Left renal cortex interstitium (tissue), 4 donors: ENCODE measurements at places on chromosomes 7 and 10. TPM values are rescaled to one million over a fixed set of nuclear protein-coding genes. Genes with fewer than 3 reads are reported as not detected.

GRCh38 chr7:32533276-32534029 lies 38.2 kb downstream of the AVL9 start:
- DNase-seq: no peak

- DNase-seq: no peak
Observed at GRCh38 chr10:2122431-2123124, 385.3 kb upstream of the ADARB2 start.

- DNase-seq: no peak
Observed at GRCh38 chr7:84651876-84652275, 457.3 kb upstream of the SEMA3A start.

DNA sequence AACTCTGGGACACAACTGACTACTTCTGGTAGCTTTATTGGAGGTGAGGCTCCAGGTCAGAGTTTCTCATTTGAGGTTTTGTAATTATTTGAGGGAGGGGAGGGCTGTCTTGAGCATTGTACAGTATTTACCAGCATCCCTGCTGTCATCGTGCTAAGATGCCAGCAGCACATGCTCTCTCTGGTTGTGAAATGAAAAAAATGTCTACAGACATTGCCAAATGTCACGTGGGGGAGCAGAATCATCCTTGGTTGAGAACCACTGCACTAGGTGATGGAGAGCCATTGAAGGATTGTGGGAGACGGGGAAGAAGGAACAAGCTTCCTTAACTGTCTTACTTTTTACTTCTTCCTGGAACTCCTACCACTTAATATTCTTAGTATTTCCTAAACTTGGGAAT lies 5.0 kb downstream of the SEPTIN7 start:
- DNase-seq: no peak

GRCh38 chr7:45146531-45147379 lies 10.8 kb upstream of the RAMP3 start:
- no peak for DNase-seq

DNA sequence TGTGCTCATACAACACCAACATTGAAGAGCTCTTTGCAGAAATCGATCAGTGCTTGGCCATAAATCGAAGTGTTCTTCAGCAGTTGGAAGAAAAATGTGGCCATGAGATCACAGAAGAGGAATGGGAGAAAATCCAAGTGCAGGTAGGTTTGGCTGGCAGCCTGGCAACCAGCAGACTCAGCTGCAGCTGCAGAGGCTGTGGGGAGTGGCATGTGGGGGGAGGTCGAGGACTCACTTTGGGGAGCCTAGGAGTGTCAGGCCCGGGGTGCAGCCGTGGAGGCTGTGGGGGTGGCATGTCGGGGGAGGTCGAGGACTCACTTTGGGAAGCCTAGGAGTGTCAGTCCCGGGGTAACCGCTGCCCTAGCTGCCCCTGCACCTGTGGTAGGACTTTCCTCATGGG lies 35.1 kb downstream of the RNF32 start:
- no peak for DNase-seq

GRCh38 chr10:30413996-30414576 lies 19.9 kb upstream of the MAP3K8 start:
- DNase-seq: no peak

- no peak for DNase-seq
Observed at GRCh38 chr10:15558136-15558535, 161.6 kb downstream of the ITGA8 start.

GRCh38 chr7:33832271-33832721 lies 73.0 kb upstream of the BMPER start:
- DNase-seq: no peak

DNA sequence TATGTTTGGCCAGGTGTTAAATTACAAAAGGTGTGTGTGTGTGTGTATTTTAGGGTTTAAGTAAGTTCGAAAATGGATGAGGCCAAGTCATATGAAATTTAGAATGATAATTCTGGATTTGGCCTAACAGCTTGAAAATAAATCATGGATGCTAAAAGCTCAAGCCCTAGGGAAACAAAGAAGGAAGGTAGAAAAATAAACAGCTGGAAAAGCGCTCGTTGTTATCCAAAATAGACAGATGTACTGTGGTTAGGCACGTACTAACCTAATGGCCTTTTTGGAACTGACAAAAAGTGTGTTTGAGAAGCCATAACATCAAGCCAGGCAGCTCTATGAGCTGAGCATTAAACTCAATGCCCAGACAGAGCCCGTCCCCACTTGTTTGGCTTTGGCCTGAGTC lies 17.5 kb upstream of the PALS2 start:
- DNase-seq: no peak

DNA sequence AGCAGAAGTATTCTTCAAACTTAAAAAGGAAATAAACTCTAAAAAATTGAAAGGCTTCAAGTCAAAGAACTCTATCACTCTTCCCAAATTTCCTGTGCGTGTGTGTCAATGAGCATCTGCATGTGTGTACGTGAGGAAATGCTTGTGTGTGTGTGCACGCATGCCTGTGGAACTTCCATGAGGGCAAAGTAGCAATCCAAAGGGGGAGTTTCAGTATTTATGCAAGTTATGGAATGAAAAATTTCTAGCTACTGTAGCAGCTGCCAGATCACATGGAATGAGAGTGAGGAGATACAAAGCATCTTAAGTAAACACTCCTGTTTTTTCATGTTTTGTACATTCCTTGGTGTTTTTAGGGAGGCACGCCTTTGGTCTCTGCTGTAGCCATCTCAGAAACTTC lies 152.6 kb downstream of the RAPGEF5 start:
- DNase-seq: no peak

GRCh38 chr7:39734633-39735004 lies 111.2 kb downstream of the RALA start:
- DNase-seq: no peak

GRCh38 chr7:90672210-90672609 lies 76.1 kb downstream of the CDK14 start:
- DNase-seq: no peak

DNA sequence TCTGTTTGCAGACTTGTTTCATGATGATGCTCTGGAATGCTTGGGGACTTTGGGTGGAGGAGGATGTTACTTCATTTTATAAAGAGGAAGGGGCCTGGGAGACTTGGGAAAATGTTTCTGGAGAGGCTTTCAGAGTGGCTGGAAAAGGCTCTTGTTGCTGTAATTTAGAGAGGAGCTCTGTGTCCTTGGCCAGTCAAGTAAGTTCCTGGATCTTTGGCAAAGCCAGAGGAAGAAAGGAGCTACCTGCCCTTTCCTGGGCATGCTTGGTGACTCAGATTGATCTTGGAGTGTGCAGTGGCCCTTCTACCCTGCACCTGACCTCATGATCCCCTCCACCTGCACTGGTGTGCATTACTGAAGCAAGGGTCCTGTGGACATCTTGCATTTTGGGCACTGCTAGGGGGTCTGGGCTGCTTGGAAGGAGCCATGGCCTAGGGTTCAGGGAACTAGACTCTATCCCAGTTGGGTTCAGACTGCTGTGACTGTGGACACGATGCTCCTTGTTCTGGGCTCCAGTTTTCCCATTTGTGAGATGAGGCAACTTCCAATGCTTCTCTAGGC lies 56.1 kb downstream of the ADCYAP1R1 start:
- DNase-seq: no peak

- DNase-seq: no peak
Observed at GRCh38 chr10:112842832-112843360, 107.2 kb upstream of the TCF7L2 start.

ABCC2 gene
- 4.9 TPM for polyA plus RNA-seq

CYP2C19 gene
- polyA plus RNA-seq: not detected

FKBP6 gene
- 0.90 TPM for polyA plus RNA-seq

ACTL6B gene
- not detected for polyA plus RNA-seq

NKX1-2 gene
- not detected for polyA plus RNA-seq

HOXA9 gene
- 118 TPM for polyA plus RNA-seq

LRRC18 gene
- polyA plus RNA-seq: 0.17 TPM

SPDYE11 gene
- 1.3 TPM for polyA plus RNA-seq

OR2A14 gene
- 0.05 TPM for polyA plus RNA-seq
